ENCODE measurements at places on chromosomes 4 and X.

DNA sequence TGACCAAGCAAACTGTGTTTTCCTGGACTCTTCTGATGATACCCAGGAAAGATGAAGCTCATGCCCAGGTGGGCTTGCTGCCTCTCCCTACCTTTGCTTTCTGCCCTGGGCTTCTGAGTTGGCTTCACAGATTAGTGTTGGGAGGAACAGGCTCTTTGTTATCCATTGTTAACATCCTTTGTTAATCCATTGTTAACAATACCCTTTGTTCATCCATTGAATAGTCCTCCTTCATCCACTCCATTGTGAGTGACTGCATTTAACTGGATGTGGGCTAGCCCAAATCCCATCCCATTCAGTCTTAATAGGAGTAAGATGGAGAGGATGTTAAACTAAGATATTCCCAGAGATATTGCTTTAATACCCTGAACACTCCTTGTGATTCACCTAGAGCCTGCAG is 199.0 kb upstream of the LNX1 start:
- no peak for DNase-seq

DNA sequence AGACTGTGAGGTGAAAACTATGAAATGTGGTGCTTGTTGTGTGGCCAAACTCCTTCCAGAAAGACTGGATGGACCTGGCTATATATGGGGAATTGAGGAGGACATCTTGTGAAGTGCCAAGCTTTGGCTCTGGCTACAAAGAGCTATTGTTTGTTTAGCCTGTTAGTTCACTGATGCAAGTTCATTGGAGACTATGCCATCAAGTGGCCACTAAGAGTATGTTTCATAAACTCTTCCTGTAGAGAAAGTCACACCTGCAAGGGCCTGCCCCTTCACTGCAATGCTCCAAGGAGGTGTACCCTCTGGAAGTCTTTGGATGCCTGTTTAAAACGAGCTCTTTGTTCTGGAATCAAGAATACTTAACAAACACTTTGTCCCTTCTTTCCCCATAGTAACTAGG is 382.0 kb downstream of the GABRG1 start:
- DNase-seq, result no peak

DNA sequence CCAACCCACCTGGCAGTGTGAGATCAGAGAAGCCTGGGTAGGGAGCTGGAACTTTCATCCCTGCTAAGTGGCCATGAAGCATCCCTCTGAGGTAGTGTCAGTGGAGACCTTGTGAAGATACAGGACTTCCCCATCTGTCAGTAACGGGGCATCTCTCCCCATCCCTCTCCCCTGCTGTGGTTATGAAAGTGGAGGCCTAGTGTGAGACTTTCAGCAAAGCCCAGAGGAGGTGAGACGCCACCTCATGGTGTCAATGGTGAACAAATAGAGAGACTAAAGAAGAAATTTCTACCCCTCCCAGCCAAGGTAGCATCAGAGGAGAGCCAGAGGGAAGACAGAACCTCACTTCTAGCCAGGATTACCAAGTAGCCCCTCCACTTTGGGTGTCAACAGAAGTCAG is 150.2 kb downstream of the VEGFC start:
- DNase-seq, result no peak

DNA sequence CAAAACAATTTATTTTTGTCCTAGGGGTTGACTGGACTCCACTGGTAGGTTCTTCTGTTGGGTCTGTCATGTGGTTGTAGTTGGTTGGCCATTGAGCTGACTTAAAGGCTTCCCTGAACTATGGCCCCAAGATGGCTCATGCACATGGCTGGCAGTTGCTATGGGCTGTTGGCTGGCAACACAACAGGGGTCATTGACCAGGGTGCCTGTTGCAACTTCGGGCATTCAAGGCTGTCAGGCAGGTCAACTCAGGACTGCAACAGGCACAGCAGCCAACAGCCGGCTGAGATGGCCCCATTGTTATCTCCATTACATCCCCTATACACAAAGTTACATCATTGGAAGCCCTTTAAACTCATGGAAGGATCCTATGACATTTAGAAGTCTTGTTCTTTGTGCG is 109.7 kb upstream of the CPEB2 start:
- no peak for DNase-seq

DNA sequence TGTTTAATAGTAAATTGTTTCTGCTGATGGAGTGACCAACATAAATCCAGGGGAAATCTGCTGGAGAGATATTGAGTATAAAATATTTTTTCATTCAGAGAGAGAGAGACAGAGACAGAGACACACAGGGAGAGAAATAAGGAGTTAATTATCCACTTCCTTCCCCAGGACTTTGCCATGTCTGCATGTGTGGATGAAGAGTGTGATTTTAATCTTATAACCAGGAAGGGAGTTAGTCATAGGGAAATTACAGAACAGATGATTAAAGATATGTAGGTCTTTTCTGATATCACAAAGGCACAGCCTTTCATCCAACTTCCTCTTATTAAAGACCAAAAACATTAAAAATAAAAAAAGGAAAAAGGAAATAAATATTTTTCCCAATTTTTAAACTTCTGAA is 526.3 kb downstream of the SPRY1 start:
- no peak for DNase-seq

GRCh38 chr4:169305173-169305572 is 34.4 kb upstream of the SH3RF1 start:
- DNase-seq, result no peak

- no peak for DNase-seq
These were observed 19.6 kb downstream of the CLCN4 start for GRCh38 chrX:10176121-10177003.

DNA sequence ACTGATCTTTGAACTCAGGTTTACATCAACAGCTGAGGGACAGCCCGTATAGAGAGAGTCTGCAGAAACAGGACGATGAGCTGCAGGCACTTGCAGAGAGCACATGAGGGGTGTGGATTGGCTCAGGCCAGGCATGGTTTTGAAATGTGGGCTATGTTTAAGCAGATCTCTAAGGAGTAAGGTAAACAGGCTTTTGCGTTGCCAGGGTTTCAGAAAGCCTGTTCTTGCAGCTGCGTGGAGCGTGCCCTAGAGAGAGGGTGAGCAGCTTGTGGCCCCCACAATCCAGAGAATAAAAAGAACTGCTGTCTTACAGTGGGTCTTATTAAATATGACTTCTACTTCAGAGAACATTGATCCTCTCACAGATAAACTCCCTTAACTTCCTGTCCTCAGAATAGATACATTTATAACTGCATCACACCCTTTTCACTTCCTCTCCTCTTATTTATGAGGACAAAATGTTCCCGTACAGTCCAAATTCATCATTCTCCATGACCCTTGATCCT is 64.1 kb downstream of the TMA16 start:
- DNase-seq, result no peak

DNA sequence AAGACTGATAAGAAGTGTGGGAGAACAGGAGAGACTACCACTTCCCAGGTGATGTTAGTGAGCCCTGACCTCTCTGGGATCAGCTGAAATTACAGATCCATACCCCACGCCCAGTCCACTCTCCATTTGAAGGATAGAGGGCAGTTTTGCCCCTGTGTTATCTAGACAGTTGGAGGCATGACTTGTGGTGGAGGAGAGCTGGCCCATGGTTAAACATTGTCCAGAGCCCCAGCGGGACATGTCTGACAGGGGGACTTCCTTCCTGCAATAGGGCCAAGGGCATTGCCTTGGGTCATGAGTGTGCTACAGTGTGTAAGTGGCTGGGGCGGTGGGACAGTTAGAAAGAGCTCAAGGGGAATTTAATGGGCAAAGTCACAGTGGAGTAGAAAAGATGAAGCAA is 181.1 kb downstream of the MID1IP1 start:
- no peak for DNase-seq

- DNase-seq, result no peak
These were observed 24.7 kb downstream of the KCNE5 start for GRCh38 chrX:109600237-109600651.

- no peak for DNase-seq
These were observed 4.2 kb downstream of the PRDM8 start for GRCh38 chr4:80201252-80202151.

- DNase-seq, result no peak
These were observed 30.6 kb downstream of the ACE2 start for GRCh38 chrX:15570145-15570544.

DNA sequence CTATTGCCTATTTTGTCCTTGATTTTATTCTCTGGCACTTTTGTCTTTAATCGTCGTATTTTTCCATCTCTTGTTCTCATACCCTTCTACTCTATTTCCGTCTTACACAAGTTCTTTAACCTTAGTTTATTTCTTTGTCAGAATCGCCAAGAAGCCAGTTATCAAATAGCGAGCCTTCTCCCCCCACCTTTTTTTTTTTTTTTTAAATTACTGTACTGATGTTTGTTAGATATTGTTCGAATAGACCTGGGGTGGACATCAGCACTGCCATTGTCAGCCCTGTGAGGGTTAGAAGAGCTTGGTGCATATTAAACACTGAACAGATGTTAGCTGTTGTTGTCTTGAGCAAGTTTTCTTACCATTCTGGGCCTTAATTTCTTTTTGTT is 1.2 kb downstream of the SPCS3 start:
- DNase-seq, result no peak

DNA sequence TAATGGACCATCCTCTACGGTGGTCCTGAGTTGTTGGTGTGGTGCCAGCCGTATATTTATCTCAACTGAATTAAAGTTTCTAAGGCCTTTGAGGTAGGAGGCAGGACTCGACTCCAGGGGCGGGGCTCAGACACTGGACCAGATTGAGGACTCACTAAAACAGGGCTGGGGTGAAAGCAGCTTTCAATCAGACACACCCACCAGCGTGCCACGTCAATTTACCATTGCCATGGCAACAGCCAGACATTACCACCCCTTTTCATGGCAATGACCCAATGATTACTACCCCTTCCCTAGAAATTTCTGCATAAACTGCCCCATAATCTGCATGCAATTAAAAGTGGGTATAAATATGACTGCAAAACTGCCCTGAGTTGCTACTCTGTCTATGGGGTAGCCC is 6.7 kb upstream of the TLR1 start:
- DNase-seq, result no peak

DNA sequence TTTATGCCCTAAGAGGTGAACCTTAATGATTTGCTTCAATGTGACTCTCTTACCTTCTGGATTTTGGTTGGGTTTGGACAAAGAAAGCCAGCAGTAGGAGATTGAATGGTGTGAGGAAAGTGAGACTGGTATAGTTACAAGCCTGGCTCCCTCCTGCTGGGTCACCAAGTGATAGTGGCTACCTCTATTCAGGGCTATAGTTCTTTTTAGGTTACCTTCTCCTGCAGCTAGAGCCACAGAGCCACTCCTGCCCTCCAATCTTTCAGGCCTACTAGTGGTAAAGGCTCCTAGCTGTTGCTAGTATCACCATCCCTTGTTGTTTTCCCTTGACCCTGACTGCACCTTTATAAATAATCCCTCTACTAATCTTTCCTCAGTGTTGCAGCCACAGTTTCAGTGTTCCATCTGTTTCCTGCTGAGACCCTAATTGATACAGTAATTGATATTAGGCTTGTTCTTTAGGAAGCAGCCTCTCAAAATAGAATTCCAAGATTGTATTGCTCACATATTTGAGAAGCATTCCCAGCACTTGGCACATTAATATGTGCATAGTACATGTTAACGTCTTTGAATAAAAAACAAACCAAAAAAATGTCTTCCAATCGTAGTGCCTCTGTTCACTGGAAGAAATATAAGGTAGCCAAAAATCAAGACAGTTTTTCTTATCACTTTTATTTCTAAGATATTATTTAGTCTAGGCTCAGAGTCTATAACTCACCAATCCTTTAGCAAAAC is 82.3 kb downstream of the SRPX start:
- DNase-seq, result no peak

GRCh38 chr4:57303012-57303751 is 193.0 kb upstream of the IGFBP7 start:
- no peak for DNase-seq

DNA sequence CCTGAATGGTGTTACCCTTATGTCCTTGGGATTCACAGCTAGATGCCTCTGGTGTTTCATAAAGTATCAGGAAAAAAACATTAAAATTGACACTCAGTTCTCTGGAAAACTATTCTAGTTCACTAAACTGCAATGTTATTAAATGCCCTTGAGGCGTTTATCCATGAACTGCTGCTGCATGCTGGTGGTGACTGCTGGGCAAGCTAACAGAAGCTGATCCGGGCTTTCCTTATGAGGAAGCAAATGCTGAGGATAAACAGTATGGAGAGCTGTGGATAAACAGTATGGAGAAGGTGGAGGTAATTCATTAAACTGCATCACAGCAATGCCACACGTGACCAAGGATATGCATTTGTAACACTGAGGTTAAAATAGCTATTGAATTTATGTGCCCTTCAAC is 227.0 kb downstream of the NR3C2 start:
- no peak for DNase-seq

DNA sequence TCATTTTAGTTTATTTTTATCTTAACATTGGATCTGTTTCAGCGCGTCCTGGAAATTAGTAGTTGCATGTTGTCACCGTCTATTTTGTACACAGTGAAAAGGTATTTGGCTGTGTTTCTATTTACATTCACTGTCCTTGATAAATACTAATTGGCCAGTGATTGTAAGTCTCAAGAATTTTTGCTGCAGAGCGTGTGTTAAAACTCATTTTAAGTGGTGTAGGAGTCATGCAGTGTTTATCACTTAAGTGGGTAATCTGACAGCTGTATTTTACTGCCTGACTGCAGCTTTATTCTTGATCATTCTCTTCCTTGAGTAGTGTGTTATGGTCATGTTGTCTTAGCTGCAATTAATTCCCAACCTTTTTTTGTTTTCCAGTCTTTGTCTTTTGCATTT is 9.8 kb downstream of the GUCY1A1 start:
- no peak for DNase-seq

- DNase-seq, result no peak
These were observed 174.4 kb upstream of the TBC1D9 start for GRCh38 chr4:140930557-140930956.

DNA sequence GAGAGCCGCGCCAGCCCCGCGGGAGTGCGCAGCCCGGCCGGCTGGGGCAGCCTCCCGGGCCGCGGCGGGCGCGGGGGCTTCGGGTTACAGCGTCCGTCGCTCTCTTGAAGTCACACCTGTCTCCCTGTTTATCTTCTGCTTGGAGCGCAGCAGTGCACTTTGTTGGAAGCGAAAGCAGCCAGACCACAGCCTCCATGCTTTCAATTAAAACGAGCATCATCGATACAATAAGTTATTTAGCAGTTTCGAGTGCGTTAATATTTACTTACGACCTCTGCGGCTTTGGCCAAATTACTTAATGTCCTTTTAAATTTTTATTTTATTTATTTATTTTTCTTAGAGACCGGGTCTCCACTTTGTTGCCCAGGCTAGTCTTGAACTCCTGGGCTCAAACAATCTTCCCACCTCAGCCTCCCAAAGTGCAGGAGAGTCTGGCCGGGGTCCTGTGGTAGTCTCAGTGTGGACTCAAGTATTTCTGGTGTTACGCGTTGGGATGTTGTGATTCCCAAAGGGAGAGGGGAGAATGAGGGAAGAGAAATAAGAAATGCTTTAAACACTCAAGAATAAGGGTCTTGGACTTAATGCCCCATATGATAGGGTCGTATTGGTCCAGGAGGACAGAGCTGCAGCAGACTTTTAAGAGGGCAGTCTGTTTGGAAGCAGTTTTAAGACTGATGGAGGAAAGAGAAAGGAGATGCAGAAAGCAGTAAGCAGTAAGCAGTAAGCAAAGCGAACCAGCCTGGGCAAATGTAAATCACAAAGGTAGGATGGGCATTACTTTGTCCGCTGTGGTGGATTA is 504 bp upstream of the PDLIM3 start:
- no peak for DNase-seq

GRCh38 chr4:24433515-24434214 is 150.7 kb downstream of the DHX15 start:
- DNase-seq, result no peak

GRCh38 chrX:119189115-119189514 is 47.0 kb upstream of the PGRMC1 start:
- no peak for DNase-seq

GRCh38 chr4:108146819-108147218 is 21.9 kb downstream of the LEF1 start:
- DNase-seq, result no peak

Measured in fibroblast of the conjunctiva (primary cell).